T-helper 2 cell (primary cell): ENCODE measurements at places on chromosomes 5 and 9.
A peak's percentile ranks its signal among the peaks of the same experiment; 100 is the strongest.

GRCh38 chr5:116542619-116543018, 32.0 kb downstream of the SEMA6A start:
- DNase-seq: no peak

GRCh38 chr9:38214432-38214831, 145.4 kb upstream of the SHB start:
- no peak for DNase-seq

- no peak for DNase-seq
Measured at GRCh38 chr9:69899491-69899890, 78.9 kb downstream of the CFAP95 start.

GRCh38 chr5:107824821-107825220, 154.1 kb upstream of the EFNA5 start:
- no peak for DNase-seq

GRCh38 chr5:126523818-126524510, 71.1 kb downstream of the ALDH7A1 start:
- no peak for DNase-seq

DNA sequence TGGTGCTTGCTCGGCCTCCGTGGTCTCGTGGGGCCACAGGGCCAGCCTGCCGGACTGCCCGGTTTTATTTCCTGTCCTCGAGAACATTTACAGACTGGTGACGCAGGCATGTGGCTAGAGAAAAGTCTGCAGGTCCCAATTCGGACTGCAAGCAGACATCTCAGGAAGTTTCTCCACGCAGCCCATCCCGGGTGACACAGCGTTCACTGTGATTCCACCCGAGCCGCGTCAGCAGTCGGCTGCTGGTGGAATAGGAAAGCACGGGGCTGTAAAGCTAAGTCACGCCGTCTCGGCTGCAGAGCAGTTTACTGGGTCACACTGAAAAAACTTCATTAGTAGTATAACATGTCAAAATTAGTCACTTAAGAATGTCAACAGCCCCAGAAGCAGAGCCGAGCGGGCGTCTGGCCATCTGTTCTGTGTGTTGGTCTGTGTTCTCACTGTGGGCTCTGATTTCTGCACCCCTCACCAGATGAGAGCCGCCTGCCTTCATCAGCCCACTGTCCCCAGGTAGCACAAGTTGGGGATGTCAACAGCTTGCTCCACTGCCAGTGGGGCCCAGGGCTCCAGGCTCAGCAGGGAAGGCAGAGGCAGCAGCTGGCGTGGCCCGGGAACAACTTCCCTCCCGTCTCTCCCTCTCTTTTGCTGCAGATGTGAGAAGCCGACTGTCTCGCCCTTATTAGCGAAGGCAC, 363.7 kb downstream of the IRX2 start:
- no peak for DNase-seq

DNA sequence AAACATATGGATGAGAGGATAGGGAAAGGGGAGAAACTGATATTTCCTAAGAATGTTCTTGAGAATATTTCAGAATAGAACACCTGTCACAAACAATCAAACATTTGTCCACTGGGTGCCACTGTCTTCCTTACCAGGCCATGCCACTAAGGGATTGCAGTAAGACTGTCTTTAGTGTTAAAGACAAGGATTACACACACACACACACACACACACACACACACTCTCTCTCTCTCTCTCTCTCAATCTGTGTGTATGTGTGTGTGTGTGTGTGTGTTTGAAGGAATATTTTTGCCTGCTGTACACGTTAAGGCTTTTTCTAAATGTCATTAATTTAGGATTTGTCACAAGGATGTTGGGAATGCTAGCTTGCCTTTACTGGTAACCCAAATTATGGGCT, 54.4 kb downstream of the CCDC192 start:
- DNase-seq: peak; percentile 29

- DNase-seq: peak; percentile 32
Measured at GRCh38 chr5:68369457-68370125, 154.0 kb downstream of the PIK3R1 start.

DNA sequence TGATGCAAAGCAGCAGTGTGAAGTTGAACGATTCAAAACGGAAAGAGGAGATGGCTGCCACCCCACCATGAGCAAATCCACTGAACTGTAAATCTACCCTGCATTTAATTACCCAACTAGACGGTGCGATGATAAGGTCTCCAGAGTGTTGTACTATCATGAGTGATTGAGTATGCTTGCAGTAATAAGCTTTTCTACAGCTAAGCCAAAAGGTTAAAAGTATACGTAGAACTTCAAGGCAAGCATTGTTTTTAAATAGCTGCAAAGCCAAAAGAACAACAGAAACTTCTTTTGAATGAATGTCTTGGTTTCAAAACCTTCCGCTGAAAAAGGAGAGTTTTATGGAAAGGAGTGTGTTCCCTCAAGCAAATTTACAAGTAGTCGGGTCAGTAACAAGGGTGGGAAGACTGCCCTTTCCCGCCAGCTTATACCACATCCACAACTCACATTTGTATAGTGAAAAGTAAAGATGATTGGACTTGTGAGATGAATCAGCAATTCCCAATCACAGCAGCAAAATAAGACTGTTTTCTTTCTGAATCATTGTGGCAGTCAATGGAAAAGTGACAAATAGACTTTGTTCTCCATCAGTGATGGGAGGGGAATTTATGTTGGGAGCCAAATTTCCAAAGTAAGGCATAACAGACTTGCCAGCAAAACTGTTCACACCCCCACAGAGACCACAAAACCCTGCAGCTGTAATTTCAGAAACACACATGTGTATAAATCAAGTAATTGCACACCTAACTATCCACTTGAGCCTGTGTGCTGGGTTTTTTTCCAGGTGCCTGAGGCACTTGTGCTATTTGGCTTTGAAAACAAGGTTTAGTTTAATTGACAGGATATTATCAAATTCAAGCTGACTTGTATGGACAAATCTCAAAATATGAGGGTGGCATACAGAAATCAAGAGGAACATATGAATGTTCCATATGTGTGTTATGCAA, 407.7 kb upstream of the GRAMD2B start:
- DNase-seq: no peak

DNA sequence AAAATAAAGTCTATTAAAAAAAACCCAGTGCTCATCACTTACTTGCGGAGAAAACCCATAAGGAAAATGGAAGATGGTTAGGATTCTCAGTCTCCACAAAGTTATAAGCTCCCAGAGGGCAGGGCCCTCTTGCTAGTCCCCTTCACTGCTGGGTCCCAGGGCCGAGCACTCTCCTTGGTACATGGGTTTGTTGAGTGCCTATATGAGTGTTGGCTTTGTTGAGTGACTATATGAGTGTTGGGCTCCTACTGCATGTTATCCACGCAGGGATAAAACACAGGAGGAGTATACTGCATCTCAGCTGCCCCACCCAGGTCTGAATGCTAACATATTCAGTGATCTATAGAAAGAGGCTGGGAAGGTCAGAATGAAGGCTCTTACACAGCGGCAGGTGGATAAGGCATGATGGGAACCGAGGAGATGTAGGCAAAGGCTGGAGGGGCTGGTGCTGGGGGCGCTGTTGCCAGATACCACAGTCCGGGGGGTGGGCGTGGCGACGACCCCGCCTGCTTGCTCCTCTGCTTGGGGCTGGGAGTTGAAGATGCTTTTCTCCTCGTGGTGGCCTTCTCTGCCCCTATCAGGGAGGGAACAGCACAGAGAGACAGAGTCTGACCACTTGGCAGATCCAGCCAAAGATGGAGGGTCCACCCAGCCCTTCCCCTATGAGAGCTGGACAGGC, 11.6 kb downstream of the ORM2 start:
- no peak for DNase-seq

- DNase-seq: no peak
Measured at GRCh38 chr9:37969130-37969529, 65.2 kb upstream of the SLC25A51 start.

- no peak for DNase-seq
Measured at GRCh38 chr5:14351086-14351661, 208.0 kb downstream of the TRIO start.

- no peak for DNase-seq
Measured at GRCh38 chr9:115104908-115105307, 13.0 kb downstream of the TNC start.

- DNase-seq: no peak
Measured at GRCh38 chr5:124260921-124261515, 485.4 kb downstream of the ZNF608 start.

DNA sequence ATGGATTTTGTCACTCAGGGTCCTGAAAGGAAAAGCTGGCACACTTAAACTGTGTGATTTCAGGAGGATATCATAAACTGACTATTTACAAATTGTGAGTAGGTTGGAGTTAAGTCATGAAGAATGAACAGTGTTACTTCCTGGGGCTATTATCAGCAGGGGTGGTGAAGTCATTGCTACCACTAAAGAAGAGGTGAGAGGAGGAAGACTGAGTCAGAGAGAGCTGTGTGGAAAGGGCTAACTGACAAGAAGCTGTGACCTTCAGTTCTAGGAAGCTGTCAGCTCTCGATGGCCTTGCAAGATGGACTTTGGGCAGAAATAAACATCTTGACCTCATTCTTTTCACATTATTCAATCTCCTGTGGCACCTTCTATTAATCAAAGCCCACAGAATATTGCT, 72.3 kb upstream of the STARD4 start:
- peak; percentile 5 for DNase-seq

DNA sequence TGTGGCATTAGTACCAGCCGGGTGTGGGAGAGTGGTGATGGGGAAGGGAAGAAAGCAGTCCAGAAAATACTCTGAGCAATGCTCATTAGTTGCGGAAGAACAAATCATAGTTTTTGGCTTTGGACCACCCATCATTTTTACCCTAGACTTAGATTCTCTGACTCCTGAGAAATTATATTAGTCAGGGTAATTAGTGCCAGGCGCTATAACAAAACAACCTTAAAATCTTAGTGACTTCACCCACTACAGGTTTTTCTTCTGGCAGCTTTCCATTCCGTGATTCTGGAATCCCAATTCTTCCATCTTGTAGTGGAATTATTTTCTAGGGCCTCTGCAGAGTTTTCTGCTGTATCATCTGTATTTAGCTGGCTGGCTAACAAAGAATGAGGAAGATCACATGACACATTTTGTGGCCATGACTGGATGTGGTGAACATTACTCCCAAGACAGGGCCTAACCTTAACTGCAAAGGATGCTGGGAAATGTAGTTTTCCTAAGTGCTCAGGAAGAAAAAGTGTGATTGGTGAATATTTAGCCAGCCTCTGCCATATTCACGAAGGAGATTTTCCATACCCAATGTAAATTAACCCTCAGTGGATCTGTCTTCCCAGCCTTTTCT, 373.0 kb upstream of the MEF2C start:
- DNase-seq: no peak

DNA sequence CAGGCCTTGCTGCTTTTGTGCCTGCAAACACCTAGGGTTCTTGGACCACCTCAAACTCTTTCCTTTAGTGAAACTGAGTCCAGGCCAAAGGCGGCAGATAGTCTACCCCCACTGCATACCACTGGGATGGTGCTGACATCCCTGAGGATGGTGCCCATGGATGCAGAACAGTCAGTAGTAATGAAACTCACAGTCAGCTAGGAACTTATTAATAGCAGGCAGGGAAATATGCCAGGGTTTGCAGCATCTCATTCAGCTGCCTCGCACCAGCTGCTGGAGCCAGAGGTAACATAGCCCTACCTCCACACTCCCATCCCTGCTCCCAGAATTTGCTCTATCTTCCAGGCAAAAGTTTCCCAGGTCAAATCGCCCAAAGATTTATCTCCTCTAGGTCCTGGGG, 189.1 kb downstream of the SREK1 start:
- DNase-seq: no peak

- DNase-seq: no peak
Measured at GRCh38 chr5:43352131-43352530, 38.9 kb upstream of the HMGCS1 start.

DNA sequence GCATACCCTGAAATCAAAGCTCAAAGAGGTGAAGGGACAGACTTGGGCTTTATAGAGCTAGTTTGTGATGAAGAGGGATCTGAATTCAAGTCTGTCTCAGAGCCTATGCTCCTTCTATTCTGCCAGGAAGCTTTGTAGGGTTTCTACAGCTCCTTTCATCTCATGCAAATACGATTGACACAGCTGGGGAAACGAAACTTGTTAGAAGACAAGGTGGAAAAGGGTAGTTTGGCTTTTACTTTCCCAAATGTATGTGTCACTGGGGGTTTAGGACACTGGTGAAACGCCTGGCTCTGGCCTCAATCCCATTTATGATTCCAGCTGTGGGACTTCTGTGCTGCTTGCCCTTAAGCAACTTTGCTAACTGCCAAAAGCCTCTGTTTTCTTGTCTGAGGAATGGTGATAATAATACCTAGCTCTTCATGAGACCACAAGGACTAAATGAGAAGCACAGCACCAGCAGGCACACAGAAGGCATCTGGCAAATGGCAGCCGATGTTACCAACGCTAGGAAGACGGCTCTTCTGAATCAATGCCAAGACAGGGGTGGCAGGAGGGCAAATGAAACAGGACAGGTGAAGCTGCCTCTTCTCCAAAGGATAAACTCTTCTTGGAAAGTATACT, 70.3 kb upstream of the EQTN start:
- no peak for DNase-seq

- DNase-seq: no peak
Measured at GRCh38 chr9:123435471-123435870, 79.5 kb downstream of the CRB2 start.

- no peak for DNase-seq
Measured at GRCh38 chr9:87537625-87538024, 40.0 kb downstream of the DAPK1 start.

DNA sequence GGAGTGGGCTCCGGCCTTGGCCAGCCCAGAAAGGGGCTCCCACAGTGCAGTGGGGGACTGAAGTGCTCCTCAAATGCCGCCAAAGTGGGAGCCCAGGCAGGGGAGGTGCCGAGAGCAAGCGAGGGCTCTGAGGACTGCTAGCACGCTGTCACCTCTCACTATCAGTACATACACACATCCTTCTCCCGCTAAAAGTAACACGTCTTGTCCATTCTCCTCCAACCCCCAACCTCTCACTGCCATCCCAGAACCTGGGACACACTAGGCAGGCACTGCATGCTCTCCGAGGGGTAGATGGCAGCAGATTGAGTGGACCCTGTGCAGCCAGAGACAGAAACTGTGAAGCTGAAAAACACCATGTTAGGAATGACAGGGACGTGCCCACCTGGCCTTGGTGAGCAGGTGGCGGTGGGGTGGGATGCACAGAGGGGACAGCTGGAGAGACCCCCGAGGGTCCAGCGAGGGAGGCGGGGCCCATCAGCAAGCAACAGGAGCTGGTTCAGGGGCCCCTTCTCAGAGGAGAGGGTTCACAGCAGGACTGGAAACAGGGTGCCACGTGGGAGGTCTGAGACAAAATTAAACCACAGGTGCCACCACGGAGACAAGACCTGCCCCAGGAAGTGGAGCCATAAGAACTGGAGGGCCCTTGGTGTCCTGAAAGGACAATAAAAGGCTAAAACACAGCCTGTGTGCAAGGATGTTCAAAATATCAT, 16.9 kb downstream of the SEMA4D start:
- DNase-seq: no peak

- DNase-seq: no peak
Measured at GRCh38 chr9:71719562-71719961, 48.8 kb downstream of the CEMIP2 start.

GRCh38 chr5:143179126-143179740, 224.3 kb downstream of the NR3C1 start:
- DNase-seq: no peak

DNA sequence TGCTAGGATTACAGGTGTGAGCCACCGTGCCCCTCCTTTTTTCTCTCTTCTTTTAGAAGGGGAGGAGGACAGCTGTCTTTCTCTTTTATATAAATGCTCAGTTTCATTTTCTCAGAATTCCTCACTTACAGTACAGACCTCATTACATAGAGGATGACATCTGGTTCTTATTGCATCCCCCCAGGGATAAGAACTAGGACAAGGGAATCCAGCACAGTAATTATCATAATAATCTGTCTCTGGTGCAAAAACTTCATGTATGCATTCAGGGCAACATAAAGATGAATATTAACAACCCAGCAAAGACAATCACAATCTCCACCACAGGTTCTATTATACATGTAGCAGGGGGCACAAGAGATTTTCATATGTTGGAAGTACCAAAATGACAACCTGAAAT, 5.1 kb downstream of the SPZ1 start:
- DNase-seq: no peak
